CD4-positive, CD25-positive, alpha-beta regulatory T cell (primary cell): ENCODE measurements at places on chromosomes 12 and 14. TPM values are rescaled to one million over a fixed set of nuclear protein-coding genes. Genes with fewer than 3 reads are reported as not detected.

Gene GPR84
- polyA plus RNA-seq, result not detected

Gene ADCY4
- not detected for polyA plus RNA-seq

Gene COPZ1
- polyA plus RNA-seq, result 213 TPM

Gene RTL1
- polyA plus RNA-seq, result not detected

Gene TMEM119
- polyA plus RNA-seq, result 0.90 TPM

Gene DNAJC22
- not detected for polyA plus RNA-seq

Gene IRF9
- polyA plus RNA-seq, result 157 TPM

Gene WNT1
- not detected for polyA plus RNA-seq

Gene CRADD
- 24.2 TPM for polyA plus RNA-seq

Gene OTX2
- polyA plus RNA-seq, result not detected

Gene ENDOU
- not detected for polyA plus RNA-seq

Gene DDX51
- 7.6 TPM for polyA plus RNA-seq

Gene MSRB3
- polyA plus RNA-seq, result not detected

Gene KCNA5
- not detected for polyA plus RNA-seq

Gene C1R
- polyA plus RNA-seq, result 2.2 TPM

Gene PPP1CC
- 175 TPM for polyA plus RNA-seq

Gene ACOT2
- 44.2 TPM for polyA plus RNA-seq

Gene SELPLG
- polyA plus RNA-seq, result 722 TPM

Gene SIX6
- polyA plus RNA-seq, result not detected
